NCI-H1105 treated with DMSO at 0.1 percent for 48 hours (cell line): ENCODE measurements at places on chromosomes 7 and 10.

DNA sequence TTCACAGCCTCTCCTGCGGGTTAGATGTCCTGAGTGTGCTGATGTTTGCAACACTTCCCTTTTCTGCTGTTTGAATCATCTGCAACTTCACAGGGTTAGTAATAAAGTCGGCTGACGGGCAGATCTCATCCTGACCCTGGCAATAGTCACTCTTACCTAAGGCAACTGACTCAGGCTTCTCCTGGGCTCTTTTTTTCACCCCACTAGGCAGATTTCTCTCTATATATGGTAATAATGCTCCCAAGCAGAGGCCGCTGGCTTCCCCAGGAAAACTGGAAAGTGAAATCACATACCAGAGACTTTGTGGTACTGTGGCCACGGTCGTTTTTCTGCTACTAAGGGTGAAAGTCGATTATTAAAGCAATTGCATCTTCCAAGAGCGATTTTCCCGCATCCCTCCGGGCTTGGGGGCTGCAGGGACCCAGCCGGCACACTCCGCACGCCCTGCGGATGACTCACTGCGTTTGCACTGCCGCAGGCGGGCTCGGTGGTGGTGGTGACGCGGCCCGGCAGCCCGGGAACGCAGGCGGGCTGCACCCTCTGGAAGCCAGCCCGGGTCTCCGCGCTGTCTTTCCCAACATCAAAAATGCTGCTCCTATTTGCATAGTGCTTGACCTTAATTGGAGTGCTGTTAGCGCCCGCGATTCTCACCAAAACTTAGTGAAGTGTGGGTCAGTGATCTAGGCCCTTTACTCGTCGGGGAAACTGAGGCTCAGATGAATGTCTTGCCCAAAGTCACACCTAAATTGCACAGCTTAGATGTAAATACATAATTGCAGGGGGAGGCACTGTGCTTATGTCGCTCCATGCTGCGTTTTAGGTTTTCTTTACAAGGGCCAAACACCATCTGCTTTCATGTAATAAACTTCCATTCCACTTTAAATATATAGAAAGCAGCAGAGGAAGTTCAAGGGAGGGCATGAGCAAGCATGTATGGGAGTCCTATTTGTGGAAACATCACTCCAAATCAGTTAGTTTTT is 47.6 kb upstream of the ITGB1 start:
- peak; percentile 45 for DNase-seq

DNA sequence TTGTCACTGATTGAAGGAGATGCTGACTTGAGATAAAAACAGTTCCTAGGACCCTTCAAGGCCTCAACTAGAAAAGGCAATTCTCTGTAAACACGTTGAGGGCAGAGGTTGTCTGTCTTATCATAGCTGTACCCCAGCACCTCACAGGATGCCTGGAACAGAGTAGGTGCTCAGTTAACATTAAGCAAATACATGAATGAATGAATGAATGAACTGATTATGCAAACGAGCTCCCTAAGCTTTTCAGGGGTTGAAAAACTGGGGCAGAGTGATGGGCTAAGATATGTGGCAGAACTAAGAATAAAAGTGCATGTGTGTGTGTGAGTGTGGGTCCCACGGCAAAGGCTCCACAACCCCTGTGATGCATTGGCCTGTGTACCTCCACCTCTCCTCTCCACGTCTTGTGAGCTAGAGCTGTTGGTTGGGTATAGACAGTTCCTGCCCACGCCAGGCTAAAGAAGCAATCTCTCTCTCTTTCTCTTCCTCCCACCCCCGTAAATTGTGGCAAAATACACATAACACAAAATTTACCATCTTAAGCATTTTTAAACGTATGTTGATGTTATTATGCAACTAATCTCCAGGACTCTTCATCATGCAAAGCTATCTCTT is 20.9 kb upstream of the SMC3 start:
- no peak for DNase-seq

- DNase-seq: no peak
Observed at GRCh38 chr10:24790073-24790472, 66.4 kb upstream of the ARHGAP21 start.

GRCh38 chr10:33819206-33819605 is 484.7 kb upstream of the NRP1 start:
- DNase-seq: no peak

- no peak for DNase-seq
Observed at GRCh38 chr10:3420527-3421469, 248.2 kb upstream of the PITRM1 start.

DNA sequence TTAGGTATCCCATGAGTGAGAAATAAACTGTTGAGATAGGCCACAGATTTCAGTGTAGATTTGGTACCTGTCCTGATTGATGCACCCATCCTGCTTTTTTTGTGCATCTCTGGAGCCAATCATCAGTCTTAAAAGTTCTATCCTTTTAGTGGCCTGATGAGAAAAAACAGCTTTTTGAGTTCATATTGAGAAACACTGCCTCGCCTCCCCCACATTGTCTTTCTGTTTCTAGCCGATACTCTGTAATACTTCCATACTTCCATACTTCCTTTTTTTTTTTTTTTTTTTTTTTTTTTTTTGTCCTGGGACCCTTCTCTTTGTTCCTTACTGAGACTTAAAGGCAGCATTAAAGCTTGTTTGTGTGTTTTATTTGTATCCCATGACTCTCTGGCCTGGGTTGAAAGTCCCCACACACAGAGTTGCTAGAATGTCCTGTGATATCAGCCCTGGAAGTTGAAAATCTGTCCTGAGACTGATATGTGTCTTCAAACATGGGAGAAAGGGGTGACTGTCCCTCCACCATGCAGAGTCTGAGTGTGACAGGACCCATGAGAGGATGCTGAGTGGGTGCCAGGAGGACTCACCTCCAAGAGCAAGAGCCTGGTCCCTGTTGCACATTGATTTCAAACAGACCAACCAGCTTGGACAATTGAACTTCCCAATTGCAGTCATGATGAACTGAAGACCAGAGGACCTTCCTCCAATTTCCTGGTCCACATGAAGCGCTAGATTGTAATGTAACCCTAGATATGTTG is 5.7 kb downstream of the ZNF22 start:
- no peak for DNase-seq
